ENCODE measurements at places on chromosomes 3 and 15.

- no peak for DNase-seq
Observed at GRCh38 chr15:45121706-45122417, 7.7 kb downstream of the DUOXA2 start.

GRCh38 chr15:49709646-49710214 is 88.9 kb downstream of the DTWD1 start:
- DNase-seq, result no peak

DNA sequence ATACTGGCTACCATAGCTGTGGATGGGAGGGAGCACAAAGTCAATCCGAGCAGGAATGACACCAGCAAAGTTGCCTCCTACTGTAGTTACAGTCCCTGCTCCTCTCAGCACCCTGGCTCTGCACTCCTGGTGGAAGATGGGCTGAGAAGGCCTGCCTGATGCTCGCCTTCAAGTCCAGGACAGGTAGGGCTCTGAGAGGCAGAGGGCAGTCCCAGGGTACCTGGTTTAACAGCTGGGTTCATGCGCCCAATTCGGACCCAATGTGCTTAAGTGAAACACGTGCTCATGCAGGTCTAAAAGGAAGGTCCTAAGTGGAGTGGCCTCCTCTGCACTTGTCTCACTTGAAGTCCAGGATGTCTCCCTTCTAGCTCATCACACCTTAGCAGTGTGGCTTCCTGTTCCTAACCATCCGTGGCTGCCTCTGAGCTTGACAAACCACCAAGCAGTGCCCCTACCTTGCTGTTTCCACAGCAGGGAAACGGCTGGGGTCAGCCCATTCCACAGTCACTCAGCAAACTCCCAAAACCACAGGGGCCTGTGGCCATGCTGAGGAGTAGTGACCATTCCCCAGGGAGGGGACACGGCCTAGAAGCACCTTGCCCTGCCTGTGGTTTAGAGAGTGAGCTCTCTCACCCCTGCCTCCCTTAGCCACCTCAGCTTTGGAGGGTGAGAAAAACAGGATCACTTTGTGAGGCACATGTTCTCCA is 3.9 kb upstream of the MUSTN1 start:
- no peak for DNase-seq

DNA sequence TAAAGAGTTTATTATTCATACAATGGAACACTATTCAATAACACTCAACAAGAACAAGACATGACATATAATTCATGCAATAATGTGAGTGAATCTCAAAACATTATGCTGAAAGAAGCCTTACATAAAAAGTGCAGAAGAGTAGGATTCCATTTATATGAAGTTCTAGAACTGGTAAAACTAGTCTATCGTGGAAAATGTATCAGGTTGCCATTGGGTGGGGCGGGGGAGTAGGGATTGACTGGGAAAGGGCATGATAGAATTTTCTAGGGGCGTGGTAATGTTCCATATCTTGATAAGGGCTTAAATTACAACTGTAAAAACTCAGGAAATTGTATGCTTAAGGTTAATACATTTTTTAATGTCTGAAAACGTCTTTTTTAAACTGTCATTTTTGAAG is 247.9 kb downstream of the SATB1 start:
- DNase-seq, result no peak

- DNase-seq, result no peak
Observed at GRCh38 chr3:195032955-195033354, 238.0 kb downstream of the XXYLT1 start.

- DNase-seq, result no peak
Observed at GRCh38 chr3:164657631-164658030, 420.7 kb downstream of the SI start.

GRCh38 chr15:40243126-40243810 is 4.4 kb downstream of the PAK6 start:
- no peak for DNase-seq

DNA sequence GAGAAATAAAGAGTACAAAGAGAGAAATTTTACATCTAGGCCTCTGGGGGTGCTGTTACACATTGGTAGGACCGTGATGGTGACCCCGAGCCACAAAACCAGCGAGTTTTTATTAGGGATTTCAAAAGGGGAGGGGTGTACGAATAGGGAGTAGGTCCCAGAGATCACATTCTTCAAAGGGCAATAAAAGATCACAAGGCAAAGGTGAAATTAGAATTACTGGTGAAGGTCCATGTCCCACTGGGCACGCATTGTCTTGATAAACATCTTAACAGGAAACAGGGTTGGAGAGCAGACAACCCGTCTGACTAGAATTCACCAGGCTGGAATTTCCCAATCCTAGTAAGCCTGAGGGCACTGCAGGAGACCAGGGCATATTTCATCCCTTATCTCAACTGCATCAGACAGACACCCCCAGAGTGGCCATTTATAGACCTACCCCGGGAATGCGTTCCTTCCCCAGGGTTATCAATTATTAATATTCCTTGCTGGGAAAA is 4.3 kb downstream of the IRAK2 start:
- DNase-seq, result no peak

GRCh38 chr3:164320962-164321361 is 757.3 kb downstream of the SI start:
- DNase-seq, result no peak

DNA sequence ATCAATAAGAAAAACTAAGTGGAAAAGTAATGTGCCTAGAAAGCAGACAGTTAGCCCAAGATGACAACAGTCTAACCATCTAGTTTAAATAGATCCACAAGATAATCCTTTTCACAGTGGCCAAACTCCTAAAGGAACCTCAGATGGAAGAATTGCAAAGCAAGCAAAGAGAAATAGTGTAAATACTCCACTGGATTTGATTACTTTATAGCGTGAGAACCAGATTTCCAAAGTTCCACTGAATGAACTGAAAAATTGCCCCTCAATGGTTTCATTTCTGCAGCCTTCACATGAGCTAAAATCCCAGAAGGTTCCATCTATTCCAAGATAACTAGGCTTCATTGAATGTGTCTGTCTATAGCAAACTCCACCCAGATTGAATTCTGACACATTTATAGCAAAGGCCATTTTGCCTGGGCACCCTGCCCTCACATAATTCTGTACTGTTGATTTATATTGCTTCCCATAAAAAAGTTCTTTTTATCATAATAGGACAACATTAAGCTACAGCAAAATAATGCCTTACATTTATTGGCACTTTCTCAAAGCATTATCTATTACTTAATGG is 129.7 kb upstream of the THBS1 start:
- no peak for DNase-seq

- no peak for DNase-seq
Observed at GRCh38 chr3:183370391-183370790, 58.0 kb downstream of the MCF2L2 start.

GRCh38 chr15:77415450-77416147 is 4.3 kb downstream of the PEAK1 start:
- DNase-seq, result no peak

DNA sequence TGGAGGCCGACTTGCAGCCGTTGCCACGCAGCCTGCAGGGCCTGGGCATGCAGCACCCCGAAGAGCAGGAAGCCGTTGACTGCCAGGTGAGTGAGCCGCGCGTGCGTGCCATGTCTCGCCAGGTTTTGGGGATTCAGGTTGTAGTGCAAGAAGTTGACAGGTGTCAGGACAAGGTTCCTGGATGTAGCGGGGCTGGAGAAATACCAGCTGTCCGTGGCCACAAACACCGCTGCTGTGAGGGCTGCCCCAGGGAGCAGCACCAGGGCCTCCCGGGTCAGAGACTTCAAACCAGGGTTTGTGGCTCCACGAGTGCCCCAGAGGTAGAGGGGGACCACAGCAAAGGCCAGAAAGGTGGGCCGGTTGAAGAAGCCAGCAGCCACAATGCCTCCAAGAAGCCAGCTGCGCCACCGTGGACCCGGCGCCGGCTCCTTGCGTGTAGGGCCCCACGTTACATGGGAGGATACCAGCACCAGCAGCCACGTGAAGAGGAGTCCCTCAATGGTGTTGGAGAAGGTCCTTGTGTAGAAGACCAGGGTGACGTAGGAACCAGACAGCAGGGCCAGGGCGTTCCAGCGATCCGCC is 5.6 kb upstream of the NCBP2 start:
- no peak for DNase-seq

DNA sequence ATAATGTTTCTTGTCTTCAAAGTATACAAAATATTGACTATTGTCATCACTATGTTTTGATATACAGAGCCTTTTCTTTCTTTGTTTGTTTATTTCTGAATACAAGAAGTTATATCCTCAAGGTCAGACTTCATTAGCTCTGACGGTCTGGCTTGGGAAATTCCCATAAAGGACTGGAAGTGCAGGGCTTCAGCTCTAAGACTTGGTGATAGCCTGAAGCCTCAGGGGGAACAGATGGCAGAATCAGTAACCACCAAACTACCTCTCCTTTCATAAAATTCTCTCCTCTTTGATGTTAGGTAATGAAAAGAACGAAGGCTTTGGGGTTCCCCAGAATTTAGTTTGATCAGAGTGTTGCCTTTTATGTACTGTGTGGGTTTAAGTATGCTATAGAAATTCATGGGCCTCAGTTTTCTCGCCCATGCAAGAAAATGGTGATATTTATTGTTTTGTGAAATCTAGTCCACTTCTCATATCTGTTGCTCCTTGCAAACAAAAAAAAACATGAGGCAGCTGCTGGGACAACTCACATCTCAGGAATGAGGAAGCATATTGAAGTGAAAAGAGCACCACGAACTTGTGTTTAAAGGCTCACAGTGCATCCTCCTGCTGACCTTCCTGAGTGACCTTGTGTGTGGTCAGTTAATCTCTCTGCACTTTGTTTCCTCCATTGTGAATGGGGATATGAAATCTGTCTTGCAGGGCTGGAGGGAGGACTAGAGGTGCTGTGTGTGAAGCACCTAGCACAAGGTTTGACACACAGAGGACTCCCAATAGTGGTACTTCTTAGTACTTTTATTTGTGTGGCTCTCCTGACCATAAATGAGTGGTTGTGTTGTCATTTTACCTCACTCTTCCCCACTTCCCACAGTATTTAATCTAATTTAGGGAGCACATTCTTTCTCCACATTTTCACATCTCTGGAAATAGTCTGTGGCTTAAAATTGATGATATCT is 569.8 kb upstream of the IL12A start:
- no peak for DNase-seq

GRCh38 chr15:62135532-62136134 is 29.5 kb downstream of the C2CD4B start:
- no peak for DNase-seq

DNA sequence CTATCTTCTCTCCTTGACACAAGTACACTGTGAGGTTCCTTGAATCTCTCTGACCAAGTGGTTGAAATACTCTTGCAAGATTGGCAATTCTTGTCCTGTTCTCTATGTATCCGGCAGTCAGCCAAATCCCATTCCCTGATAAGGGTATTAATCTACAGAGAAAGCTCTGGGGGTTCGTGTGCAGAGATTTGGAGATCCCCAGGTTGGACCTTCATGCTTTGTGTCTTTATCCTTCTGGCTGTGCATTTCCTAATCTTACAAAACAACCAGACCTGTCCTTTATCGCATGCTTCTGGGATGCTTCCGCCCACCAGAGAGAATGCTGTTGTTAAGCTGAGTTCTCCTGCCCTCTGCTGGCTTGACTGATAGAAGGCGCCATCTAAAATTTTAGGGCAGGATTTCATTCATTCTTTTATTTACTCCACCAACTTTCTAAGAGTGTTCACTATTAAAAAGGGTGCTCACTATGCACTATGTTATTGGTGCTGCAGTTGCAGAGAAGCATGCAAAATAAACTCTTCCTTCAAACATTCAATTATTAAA is 8.6 kb upstream of the SST start:
- DNase-seq, result no peak

GRCh38 chr3:45092132-45093031 is 53.8 kb downstream of the CDCP1 start:
- no peak for DNase-seq

DNA sequence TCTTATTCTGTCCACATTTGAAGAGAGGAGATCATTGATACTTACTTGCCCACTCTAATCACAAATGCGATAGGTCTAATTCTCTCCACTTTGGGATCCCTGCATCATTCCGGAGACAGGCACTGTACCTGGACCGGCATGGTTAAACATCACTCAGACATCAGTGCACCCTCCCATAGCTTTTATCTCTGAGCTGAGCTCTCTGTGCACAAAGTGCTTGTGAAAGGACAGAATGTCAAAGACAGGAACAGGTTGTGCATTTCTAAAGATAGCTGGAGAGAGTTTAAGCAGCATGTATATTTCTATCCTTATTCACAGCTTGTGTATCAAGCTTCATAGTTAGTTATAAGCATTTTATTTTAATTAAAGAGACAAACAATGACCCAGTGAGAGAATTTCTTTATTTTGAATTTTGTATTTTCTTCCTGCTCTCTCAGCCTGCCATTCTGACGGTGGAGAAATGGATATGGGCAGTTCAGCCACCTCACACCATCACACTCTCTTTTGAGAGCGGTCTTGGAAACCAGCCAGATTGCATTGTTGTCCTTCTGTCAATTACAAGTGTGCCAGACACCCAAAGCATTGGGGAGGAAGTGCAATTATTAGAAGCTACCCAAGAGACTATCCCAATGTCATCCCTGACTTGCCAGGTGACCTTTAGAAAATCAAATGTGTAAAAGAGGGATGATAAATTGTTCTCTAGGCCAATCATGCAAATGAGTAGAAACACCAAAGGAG is 65.2 kb upstream of the CHL1 start:
- DNase-seq, result no peak

DNA sequence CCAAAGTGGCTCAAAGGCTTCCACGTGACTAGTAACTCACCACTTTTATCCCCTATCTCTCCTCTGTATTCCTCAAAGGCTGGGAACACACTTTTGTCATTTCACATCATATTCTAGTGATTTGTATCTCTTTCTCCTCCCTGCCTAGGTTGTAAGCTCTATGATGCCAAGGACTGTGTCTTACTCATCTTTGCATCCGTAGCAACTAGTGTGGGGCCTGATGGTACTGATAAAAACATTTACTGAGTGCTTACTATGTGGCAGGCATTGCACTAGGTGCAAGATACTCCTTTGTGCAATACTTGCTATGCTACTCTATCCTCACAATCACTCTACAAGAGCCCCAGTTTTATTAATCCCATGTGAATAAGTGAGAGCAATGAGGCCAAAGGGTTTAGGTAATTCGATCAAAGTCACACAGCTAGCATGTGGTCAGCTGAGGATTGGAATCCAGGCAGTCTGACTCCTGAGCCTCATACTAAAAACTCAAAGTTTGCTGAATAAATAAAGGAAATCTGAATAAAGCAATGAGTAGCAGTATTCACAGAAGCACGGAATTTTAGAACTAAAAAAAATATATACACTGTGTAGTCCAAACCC is 342.6 kb upstream of the ICE2 start:
- DNase-seq, result no peak

DNA sequence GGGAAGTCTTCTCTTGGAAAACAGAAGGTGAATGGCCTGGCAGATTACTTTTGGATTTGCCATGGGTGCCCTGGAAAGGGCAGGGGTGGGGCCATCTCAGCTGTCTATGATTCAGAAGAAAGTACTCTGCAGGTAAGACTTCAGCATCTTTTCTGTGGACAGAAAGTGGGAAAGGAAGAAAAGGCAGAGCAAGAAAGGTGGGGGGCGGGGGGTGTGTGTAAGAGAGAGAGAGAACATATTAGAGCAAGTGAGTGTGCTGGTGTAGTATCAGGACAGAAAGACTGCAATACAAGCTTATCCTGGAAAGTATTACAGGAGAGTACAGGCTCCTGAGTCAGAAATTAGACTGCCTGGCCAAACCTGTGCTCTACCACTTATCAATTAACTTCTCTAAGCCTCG is 5.5 kb downstream of the TAGLN3 start:
- DNase-seq, result no peak

All from D721Med (cell line).